ENCODE measurements at places on chromosomes 12 and 14.

DNA sequence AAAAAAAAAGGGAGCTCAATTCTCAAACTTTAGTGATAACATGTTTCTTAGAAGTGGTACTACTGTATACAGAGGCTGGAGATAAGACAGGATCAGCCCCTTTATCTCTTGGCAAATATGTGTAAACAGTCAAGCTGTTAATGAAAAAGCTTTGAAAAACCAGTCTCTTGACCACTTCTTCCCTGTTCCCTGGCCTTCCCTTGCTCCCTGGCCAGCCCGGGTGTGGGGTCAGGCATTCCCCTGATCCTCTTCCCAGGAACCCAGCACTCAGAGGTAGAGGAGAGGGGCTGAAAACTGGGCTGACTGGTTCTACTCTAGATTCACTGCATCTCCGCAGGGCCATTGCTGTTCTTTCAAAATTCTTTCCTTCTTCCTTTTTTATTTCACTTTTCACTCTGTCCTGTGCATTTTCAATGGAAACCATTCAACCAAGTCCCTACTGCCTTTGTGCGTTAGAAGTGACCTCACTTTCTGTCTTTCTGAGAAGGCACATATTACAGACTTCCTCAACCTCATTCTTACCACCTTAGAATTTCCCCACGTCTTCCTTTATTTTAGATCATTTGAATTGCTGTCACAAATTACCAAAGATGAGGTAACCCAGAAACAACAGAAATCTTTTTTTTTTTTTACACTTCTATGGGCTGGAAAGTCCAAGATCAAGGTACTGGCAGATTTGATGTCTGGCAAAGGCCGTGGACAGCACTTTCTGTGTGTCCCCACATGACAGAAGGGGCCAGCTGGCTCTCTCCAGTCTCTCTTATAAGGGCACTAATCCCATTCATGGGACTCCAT, 5.7 kb downstream of the GNG2 start:
- DNase-seq, result no peak

GRCh38 chr14:75720842-75721498, 59.9 kb downstream of the TTLL5 start:
- no peak for DNase-seq

GRCh38 chr14:42909659-42910058, 1303.0 kb downstream of the LRFN5 start:
- no peak for DNase-seq

DNA sequence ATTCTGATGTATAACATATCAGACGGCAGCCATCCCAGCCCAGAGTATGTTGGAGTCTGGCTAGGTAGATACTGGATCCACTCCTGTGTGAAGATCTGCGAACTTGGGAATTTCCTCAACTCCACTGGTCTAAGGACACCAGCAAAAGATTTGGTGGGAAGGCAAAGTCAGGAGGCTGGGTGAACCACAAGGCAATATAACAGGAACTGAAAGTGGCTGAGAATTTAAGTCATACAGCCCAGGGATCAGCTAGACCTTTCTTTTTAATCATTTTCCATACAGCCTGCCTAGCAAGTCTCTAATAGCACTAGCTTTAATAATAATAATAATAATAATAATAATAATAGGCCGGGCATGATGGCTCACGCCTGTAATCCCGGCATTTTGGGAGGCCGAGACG, 34.8 kb downstream of the BRAP start:
- no peak for DNase-seq

DNA sequence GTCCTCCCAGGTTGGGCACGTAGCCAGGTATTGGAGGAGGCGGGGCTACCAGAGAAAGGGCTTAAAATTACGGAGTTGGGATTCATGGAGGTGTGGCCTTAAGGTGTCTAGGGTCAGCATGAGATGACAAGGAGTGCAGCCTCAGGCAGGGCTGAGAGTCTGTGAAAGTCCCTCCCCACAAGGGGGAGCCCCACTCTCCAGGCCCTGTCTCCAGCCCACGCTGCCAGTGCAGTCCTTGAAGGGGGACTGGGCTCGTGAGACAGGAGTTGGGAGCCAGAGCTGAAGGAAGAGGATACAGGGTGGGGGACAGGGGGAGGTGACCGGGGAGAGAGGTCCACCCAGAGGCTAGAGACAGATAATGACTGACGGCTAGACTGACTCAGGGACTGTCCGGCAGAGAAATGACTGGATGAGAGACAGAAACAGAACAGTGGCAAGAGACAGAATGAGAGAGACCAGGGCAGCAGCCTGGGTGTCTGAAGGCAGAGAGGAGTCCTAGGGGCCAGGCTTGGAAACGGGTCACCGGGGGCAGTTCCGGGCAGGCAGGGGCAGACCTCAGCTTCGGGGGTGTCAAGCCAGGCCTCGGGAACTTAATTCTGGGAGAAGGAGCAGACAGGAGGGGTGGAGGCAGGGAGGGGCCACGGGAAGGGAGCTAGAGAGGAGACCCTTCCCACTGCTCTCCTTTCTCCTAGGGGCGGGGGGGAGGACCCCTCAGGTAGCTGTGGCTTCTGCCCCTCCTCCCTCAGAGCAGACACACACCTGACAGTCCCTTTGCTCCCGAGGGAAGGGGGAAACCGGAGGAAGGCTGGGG, 970 bp downstream of the CDH24 start:
- peak; percentile 37 for DNase-seq

GRCh38 chr14:102927878-102928411, 5.5 kb downstream of the AMN start:
- no peak for DNase-seq

- no peak for DNase-seq
Measured at GRCh38 chr12:115801871-115802270, 475.6 kb downstream of the MED13L start.

- DNase-seq, result no peak
Measured at GRCh38 chr14:71491931-71492330, 440.3 kb upstream of the RGS6 start.

DNA sequence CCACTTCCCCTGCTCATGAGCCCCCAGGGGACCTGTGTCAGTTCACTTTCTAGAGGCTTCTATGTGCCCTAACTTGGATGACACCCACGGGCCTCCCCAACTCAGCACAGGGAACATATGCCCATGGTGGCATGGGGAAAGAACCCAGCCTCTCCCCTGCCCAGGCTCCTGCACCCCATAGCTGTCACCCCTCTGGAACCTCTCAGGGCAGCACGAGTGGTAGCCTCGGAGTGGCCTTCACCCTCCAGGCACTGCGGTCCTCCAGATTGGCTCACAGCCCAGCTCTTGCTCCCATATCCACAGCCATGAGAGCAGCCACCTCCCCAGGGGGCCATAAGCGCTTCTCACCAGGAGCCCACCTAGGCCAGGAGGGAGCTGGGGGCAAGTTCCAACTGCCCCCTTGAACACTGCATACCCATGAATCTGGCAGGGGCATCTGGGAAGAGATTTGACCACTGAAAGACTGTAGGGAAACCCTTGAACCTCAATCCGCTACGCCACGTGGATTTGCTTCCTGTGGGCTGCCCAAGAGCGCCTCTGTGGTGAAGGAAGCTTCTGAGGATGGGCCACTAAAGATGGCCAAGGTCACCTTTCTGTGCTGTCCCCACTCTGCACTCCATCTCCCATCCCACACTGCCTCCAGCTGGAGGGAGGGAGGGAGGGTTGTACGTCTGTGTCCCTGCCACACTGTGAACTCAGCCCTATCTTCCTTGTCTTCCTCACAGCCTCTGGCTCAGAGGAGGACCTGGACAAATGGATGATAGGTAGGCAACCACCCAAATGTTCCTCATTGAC, 11.9 kb downstream of the PLD4 start:
- DNase-seq, result no peak

DNA sequence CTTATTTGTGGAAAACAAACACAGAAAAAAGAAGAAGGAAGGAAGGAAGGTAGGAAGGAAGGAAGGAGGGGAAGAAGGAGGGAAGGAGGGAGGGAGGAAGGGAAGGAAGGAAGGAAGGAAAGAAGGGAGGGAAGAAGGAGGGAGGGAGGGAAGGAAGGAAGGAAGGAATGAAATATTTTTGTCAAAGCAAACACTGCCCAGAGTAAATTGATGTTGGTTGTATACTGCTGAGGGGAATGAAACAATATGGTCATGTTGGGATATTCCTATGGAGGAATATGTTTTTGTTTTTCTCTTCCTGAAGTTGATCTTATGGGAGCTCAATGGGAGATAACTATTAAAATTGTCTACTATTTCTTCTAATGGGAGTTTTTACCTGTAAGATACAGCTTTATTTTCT, 717.5 kb upstream of the LRFN5 start:
- DNase-seq, result no peak

GRCh38 chr14:105989566-105990302, 463.4 kb downstream of the TMEM121 start:
- DNase-seq, result no peak

DNA sequence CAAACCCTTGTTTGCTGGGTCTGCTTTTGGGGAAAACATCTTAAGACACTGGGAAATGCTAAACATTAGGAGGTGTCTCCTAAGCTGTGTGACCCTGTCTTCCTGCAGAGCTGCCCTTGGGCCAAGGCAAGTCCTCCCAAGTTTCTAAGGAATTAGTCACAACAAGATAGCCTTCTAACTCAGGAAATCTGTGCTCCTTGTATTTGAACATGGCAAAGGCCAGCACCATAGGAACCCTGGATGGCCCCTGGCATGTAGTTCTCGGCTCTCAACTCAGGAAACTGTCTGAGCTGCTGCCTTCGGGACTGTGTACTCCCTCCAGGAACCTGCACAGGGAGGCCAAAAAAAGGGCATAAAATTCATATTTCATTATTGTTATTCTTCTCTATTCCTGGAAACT, 37.6 kb upstream of the LTBP2 start:
- DNase-seq, result no peak
